Left ventricle myocardium inferior (tissue), 1 donor: ENCODE measurements at places on chromosomes 5 and 9. TPM values are rescaled to one million over a fixed set of nuclear protein-coding genes. Genes with fewer than 3 reads are reported as not detected.

GRCh38 chr5:150000990-150001659 lies 586 bp downstream of the HMGXB3 start:
- H3K36me3 ChIP-seq: peaks cover 16% of the 10 kb centered on the region
- peaks cover 50% of the 10 kb centered on the region for H3K4me1 ChIP-seq
- DNase-seq: peak; percentile 32
- peak overlapping the region; percentile 97 for H3K4me3 ChIP-seq
- H3K27ac ChIP-seq: peak overlapping the region; percentile 95

DNA sequence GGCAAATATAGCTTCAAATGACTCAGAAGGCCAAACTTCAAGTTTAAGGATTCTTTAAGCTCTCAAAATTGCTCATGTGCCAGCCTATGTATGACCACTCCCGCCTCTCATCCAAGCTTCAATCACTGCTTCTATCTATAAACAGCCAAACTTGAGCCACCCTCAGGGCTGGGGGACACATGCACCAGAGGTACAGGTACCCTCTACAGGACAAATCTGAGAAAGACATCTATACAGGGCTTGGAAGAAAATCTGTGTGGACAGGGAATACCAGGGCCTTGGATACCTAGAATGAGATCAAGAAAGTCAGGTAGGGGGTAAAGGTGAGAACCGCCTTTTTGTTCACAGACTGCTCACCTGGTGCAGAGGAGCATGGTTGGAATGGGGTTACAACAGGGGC lies 217.9 kb downstream of the ATPSCKMT start:
- no peak overlapping the region for H3K4me3 ChIP-seq
- no peaks in the 10 kb centered on the region for H3K27me3 ChIP-seq
- DNase-seq: no peak
- no peaks in the 10 kb centered on the region for H3K36me3 ChIP-seq

GRCh38 chr5:63686938-63687337 lies 275.3 kb downstream of the HTR1A start:
- H3K4me3 ChIP-seq: no peak overlapping the region
- no peak overlapping the region for H3K27ac ChIP-seq
- no peak for DNase-seq
- H3K4me1 ChIP-seq: no peaks in the 10 kb centered on the region

GRCh38 chr5:8577792-8578191 lies 708.8 kb downstream of the MTRR start:
- no peaks in the 10 kb centered on the region for H3K27me3 ChIP-seq
- no peaks in the 10 kb centered on the region for H3K4me1 ChIP-seq
- no peak overlapping the region for H3K27ac ChIP-seq
- no peak for DNase-seq
- no peaks in the 10 kb centered on the region for H3K36me3 ChIP-seq

- H3K36me3 ChIP-seq: no peaks in the 10 kb centered on the region
- no peaks in the 10 kb centered on the region for H3K27me3 ChIP-seq
These were observed 4.0 kb upstream of the CDK5RAP2 start for GRCh38 chr9:120583958-120584369.

DNA sequence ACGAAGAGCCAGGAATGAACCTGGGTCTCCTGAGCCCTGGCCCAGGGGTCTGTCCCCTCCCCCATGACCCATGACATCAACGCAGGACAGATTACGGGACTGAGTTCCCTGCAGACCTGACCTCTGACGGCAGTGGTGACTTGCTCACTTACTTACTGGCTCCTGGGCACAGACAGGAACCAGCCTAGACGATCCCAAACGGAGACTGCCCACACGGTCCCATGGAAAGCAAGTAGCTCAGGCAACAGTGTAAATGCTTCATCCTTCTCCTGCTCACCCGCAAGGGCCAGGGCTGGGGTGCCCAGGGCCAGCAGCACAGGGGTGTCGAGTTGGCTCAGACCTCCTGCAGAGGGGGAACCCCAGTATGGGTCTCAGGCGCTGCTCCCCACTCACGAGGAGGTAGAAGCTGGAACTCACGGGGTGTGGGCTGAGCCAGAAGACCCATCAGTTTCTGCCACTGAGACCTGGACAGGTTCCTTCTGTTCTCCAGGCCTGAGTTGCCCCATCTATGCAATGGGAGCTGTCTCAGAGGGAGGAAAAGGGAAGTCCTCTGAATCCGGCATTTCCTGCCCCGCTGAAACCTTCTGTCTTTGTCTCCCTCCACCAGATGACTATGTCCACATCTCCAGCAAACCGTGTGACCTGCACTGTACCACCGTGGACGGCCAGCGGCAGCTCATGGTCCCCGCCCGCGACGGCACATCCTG lies 5.6 kb downstream of the ADAMTSL2 start:
- H3K4me3 ChIP-seq: peak overlapping the region; percentile 57
- peaks cover 2% of the 10 kb centered on the region for H3K27me3 ChIP-seq
- DNase-seq: no peak
- no peaks in the 10 kb centered on the region for H3K36me3 ChIP-seq

DNA sequence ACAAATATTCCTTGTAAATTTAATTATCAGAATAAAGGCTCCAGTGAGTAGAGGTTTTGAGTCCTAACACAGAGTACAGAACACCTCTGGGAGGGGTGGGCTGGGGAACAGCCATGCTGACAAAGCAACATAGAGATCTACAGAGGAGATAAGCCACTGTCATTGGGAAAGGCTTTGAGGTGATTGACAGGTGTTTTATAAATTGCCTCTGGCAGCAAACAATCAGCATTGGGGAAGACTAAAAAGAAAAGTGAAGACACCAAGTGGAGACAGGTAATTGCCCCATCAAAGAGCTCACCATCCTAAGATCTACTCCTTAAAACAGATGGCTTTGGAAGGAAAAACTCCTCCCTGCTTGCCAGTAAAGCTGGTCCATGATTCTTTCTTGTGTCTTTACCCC lies 189.7 kb upstream of the TLE4 start:
- H3K4me3 ChIP-seq: no peak overlapping the region
- H3K36me3 ChIP-seq: no peaks in the 10 kb centered on the region
- H3K4me1 ChIP-seq: no peaks in the 10 kb centered on the region
- no peak for DNase-seq
- no peak overlapping the region for H3K27ac ChIP-seq

GRCh38 chr9:27541740-27542139 lies 12.1 kb upstream of the MOB3B start:
- H3K27ac ChIP-seq: no peak overlapping the region
- H3K27me3 ChIP-seq: no peaks in the 10 kb centered on the region
- peaks cover 48% of the 10 kb centered on the region for H3K4me1 ChIP-seq
- DNase-seq: no peak
- H3K4me3 ChIP-seq: no peak overlapping the region

GRCh38 chr5:12292610-12293204 lies 388.5 kb upstream of the CTNND2 start:
- DNase-seq: no peak
- H3K27ac ChIP-seq: no peak overlapping the region
- no peaks in the 10 kb centered on the region for H3K27me3 ChIP-seq
- no peaks in the 10 kb centered on the region for H3K4me1 ChIP-seq

DNA sequence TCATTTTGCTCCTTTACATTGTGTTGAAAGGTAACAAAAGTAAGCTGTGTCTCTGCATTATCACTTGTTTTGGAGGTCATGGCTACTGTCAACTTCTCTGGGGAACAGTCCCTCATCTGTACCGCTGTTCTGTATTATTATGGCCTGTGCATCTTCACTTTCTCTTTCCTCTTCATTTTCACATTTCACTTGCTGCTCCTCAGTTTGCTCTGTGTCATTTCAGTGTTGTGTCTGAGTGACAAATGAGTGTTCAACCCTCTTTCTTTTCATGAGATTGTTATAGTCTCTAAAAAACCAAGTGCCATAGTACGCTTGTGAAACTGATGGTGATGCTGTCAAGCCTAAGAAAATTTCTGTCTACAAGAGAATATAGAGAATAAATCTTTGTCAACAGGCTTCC lies 122.0 kb upstream of the FER start:
- H3K4me1 ChIP-seq: no peaks in the 10 kb centered on the region
- no peak overlapping the region for H3K27ac ChIP-seq
- H3K27me3 ChIP-seq: no peaks in the 10 kb centered on the region
- no peak for DNase-seq
- H3K4me3 ChIP-seq: no peak overlapping the region

DNA sequence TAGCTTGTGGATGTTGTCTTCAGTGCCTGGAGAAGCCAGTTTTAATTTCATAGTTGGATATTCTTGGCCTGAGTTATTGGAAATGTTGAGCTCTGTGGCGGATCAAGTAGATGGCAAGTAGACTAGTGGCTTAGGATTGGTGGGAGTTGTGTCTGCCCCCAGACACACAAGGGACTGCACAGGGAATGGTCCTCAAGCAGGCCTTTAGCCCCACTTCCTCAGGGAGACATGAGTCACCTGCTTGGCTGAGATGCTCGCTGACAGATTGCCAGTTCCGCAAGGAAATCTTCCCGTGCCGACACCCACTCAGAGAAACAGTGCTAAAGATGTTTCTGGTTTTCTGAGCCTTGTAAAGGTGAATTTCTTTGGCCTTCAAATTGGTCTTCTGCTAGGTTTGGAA lies 18.8 kb upstream of the CATSPER3 start:
- no peak overlapping the region for H3K27ac ChIP-seq
- peaks cover 13% of the 10 kb centered on the region for H3K4me1 ChIP-seq
- H3K4me3 ChIP-seq: no peak overlapping the region
- no peak for DNase-seq
- H3K27me3 ChIP-seq: no peaks in the 10 kb centered on the region
- H3K36me3 ChIP-seq: peaks cover 2% of the 10 kb centered on the region

GRCh38 chr5:93717162-93717561 lies 24.2 kb downstream of the POU5F2 start:
- no peak overlapping the region for H3K27ac ChIP-seq
- H3K4me1 ChIP-seq: peaks cover 6% of the 10 kb centered on the region
- H3K4me3 ChIP-seq: no peak overlapping the region
- no peaks in the 10 kb centered on the region for H3K27me3 ChIP-seq

DNA sequence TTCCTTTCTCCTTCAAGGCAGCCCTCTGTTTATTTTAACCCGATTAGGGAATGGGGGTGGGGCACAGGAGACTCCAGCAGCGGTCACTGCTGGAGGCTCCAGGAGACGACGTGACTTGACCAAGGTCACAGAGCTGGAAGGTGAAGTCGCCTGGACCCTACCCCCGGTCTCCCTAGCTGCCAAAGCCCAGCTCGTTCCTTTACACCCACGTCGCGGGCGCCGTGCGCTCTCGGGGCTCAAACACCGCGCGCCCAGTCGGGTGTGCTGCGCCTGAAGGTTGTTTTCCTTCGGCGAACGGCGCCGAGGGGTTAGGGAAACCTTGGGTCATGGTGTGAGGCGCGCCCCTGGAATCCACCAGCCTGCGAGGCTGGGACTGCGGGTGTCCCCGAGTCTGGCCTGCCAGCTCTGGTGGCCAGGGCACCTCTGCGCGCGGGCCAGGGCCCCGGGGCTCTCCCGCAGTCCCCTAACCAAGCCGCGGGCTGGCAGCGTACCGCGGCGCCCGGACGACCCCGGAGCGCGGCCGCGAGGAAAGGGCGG lies 747 bp upstream of the UNC5A start:
- peaks cover 18% of the 10 kb centered on the region for H3K4me1 ChIP-seq
- H3K27ac ChIP-seq: no peak overlapping the region
- no peak for DNase-seq
- peaks cover 95% of the 10 kb centered on the region for H3K27me3 ChIP-seq
- H3K4me3 ChIP-seq: peak overlapping the region; percentile 58

GRCh38 chr9:133975511-133975910 lies 16.6 kb downstream of the VAV2 start:
- H3K36me3 ChIP-seq: no peaks in the 10 kb centered on the region
- peak; percentile 4 for DNase-seq
- peaks cover 29% of the 10 kb centered on the region for H3K4me1 ChIP-seq
- no peak overlapping the region for H3K4me3 ChIP-seq
- H3K27ac ChIP-seq: no peak overlapping the region

GRCh38 chr9:30172206-30172605 lies 2212.2 kb upstream of the ACO1 start:
- no peak overlapping the region for H3K27ac ChIP-seq
- no peaks in the 10 kb centered on the region for H3K36me3 ChIP-seq
- no peaks in the 10 kb centered on the region for H3K4me1 ChIP-seq
- H3K27me3 ChIP-seq: no peaks in the 10 kb centered on the region

DNA sequence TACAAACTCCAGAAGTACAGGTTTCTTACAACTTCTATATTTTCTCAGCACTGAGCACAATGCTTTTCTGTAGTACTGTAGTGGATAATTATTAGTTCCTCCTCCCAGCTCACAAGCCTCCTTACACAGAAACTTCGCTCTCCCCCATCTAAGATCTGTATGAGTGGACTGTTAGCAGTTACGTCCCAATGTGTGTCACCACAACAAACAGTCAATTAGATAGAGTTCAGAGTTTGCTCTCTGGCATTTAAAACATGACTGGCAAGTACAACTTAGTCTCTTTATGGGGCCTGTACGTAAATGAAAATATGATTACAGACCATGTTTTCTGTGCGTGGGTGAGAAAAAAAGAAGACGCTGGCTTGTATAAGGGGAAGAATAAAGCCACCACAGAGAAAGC lies 631.4 kb upstream of the DMAC1 start:
- no peaks in the 10 kb centered on the region for H3K4me1 ChIP-seq
- H3K27me3 ChIP-seq: no peaks in the 10 kb centered on the region
- no peak overlapping the region for H3K4me3 ChIP-seq
- no peaks in the 10 kb centered on the region for H3K36me3 ChIP-seq
- no peak for DNase-seq

DNA sequence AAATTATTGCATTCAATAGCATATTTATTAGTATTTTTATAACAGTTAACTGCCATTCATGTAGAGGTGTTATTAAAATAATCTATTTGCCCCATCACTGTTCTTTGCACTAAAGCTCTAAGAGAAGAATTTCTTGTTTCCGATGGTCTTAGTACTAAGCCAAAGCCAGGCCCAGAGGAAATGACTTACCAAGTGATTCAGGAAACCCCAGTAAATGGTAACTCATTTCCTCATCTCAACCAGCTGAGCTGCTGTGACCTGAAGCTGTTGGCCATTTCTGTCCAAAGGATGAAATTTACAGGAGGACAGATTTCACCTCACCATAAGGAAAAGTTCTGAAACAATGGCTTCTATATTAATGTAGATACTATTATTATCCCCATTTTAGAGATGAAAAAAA lies 117.0 kb downstream of the PIK3R1 start:
- no peaks in the 10 kb centered on the region for H3K27me3 ChIP-seq
- DNase-seq: no peak
- H3K4me3 ChIP-seq: no peak overlapping the region
- no peak overlapping the region for H3K27ac ChIP-seq
- H3K36me3 ChIP-seq: no peaks in the 10 kb centered on the region

Gene KCNV2
- total RNA-seq: not detected

Gene PCDHA1
- total RNA-seq: not detected

Gene BHMT2
- 7.9 TPM for total RNA-seq

Gene OBP2B
- not detected for total RNA-seq

Gene GZMA
- total RNA-seq: 1.5 TPM

Gene AFAP1L1
- total RNA-seq: 40.6 TPM

Gene GLDC
- not detected for total RNA-seq

Gene PIK3R1
- 132 TPM for total RNA-seq

Gene TMEM215
- not detected for total RNA-seq
